ENCODE measurements at places on chromosomes 1 and 21. TPM values are rescaled to one million over a fixed set of nuclear protein-coding genes. Genes with fewer than 3 reads are reported as not detected.

DNA sequence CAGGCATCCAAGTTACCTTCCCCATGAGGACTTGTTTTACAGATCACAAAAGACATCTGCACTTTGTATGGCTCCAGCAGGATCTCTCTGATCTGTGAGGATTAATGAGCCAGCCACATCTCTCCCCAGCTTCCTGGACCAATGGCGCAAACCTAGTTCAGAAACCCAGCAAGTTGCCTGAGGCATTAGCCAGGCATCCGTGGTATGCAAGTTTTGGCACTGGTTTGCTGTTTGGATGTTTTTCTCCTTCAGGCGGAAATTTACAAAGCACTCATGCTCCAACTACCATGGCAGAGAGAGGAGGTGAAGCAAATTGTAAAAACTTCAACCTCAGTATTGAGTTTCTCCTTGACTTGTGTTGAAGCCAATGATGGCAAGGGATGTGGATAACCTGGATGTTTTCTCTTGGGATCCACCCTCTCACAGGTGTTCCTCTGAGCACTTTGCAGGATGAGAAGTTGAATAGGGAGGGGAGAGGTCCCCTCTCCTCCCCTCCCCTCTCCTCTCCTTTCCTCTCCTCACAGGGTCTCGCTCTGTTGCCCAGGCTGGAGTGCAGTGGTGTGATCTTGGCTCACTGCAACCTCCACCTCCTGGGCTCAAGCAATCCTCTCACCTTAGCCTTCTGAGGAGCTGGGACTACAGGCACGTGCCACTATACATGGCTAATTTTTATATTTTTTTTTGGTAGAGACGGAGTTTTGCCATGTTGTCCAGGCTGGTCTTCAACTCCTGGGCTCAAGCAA, 25.6 kb upstream of the ENO1 start:
- DNase-seq = peak; percentile 52

- DNase-seq = no peak
These were observed 175.0 kb upstream of the COL11A1 start for GRCh38 chr1:103283371-103283770.

DNA sequence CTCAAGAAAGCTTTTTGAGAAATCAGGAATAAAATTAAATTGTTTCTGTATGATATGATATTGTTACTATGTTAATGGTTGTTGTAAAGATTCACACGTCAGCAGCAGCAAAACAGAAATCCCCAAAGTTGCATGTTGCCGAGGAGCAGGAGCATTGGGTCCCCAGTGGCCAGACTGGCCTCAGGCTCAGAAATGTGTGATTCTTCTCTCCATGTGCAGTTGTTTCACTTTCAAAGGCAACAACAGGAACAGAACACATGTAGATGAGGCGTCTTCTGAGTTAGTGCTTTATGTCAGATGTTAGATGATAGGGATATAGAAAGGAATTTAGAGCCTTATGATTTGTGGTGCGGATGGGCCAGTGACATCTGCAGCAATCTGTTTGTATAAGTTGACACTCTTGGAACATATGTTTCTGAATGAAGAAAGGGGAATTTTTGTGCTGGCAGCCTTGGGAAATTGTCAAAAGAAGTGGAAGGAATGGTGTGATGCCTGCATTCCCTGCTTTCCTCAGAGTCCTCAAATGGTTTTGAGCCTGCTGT, 2.1 kb upstream of the TTLL7 start:
- no peak for DNase-seq

- DNase-seq = no peak
These were observed 17.9 kb downstream of the EPHA2 start for GRCh38 chr1:16137890-16138467.

GRCh38 chr1:54300401-54300800, 100.4 kb downstream of the MRPL37 start:
- DNase-seq = no peak

DNA sequence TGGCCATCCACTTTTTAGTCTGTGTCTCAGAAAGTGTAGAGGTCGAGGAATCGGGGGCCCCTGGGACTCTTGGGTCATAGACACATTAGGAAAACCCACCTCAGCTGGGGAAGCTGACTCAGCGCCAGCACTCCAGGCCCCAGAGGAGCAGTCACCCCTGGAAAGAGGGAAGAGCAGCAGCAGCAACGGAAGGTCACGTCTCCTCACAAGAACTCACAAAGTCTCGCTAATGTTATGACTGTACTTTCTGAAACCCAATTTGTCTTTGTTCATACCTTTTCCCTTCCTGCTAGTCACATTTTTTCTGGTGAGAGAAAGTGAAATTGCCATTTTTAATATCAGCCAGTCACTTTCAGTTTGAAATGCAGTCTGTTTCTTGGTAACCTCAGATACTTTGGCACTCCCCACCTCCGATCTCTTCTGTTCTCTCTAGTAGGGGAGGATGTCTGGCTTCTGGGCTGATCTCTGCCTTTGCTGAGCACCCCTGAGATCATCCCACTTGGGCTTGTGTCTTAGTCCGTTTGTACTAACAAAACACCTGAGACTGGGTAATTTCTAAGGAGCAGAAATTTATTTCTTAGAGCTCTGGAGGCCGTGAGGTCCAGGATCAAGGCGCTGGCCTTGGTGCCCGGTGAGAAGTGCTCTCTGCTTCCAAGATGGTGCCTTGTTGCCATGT, 6.0 kb upstream of the NLRP3 start:
- no peak for DNase-seq

GRCh38 chr21:42466700-42467099, 29.3 kb downstream of the RSPH1 start:
- DNase-seq = no peak

Gene OR2T35
- not detected for polyA plus RNA-seq

DNA sequence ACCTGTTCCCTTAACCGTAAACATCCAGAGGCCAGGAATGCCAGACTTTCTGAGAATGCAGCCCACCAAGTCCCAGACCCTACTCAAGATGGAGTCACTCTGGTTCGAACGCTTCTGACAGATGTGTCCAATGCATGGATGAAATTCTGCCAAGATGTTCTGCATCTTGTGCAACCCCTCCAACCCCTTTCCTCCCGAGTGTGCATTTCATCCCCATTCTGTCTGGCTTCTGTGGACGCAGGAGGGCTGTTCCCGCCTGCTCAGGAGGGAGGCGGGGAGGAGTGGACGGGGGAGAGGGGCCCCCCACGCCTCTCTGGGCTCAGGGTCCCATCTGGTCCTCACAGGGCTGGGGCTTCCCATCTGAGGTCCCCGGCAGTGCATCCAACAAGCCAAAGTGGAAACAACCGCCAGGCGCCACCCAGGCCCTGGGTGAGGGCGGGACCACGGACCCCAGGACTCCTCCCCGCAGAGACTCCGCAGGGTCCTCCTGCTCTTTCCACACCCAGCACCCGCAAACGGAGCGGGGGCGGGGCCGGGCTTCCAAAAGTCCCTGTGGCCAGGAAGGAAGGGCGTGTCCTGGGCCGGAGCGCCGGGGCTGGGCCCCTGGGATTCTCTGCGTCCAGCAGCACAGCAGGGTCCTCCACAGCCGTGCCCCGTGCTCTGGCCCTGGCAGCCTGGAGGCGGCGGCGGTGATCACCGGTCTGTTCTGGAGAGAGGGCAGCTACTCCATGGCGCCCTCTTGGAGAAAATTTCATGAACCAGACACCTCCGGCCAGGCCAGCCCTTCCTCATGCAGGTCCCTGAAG, 27.8 kb upstream of the SUMO3 start:
- peak; percentile 48 for DNase-seq

DNA sequence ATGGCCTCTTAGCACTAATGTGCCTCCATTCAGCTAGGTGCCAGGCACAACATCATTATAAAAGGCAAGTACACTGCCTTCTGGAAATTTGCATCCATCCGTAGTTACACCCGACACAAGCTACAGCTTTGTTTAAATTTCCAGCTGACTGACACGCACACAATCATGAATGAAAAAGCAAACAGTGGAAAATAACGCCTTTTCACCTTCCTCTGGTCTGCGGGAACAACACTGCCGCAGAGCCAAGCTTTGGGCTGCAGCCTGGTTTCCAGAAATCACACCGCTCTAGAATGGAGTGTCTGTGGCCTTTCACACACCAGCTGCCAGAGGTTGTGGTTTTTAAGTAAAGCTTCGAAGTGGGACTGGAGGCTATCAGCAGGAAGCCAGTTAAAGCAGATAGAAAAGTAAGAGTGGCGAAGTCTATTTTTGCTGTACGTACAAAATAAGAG, 142.8 kb upstream of the COA6 start:
- peak; percentile 3 for DNase-seq

GRCh38 chr1:9822897-9823692, 670 bp downstream of the CLSTN1 start:
- DNase-seq = no peak

Gene SH3BGR
- 1.5 TPM for polyA plus RNA-seq

DNA sequence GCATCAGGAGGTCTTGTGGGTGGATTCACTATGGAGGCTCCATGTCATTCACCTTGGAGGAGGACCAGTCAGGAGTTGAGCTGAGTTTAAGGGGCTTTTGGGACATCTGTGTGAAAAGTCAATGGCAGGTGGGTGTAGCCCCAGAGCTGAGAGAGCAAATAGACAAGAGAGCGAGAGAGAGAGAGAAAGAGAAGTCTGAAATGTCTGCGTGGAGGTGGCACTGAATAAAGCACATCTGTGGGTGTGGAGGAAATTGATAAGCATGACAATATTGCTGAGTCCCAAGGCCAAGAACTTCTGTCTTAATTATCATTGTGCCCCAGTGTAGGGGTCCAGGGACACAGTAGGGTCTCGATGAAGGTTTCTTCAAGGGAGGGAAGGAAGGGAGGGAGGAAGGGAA, 79.5 kb upstream of the VAMP3 start:
- no peak for DNase-seq
